ENCODE measurements at places on chromosomes 4 and X. TPM values are rescaled to one million over a fixed set of nuclear protein-coding genes. Genes with fewer than 3 reads are reported as not detected.

- no peak for DNase-seq
Measured at GRCh38 chr4:36213977-36214376, 30.3 kb downstream of the ARAP2 start.

DNA sequence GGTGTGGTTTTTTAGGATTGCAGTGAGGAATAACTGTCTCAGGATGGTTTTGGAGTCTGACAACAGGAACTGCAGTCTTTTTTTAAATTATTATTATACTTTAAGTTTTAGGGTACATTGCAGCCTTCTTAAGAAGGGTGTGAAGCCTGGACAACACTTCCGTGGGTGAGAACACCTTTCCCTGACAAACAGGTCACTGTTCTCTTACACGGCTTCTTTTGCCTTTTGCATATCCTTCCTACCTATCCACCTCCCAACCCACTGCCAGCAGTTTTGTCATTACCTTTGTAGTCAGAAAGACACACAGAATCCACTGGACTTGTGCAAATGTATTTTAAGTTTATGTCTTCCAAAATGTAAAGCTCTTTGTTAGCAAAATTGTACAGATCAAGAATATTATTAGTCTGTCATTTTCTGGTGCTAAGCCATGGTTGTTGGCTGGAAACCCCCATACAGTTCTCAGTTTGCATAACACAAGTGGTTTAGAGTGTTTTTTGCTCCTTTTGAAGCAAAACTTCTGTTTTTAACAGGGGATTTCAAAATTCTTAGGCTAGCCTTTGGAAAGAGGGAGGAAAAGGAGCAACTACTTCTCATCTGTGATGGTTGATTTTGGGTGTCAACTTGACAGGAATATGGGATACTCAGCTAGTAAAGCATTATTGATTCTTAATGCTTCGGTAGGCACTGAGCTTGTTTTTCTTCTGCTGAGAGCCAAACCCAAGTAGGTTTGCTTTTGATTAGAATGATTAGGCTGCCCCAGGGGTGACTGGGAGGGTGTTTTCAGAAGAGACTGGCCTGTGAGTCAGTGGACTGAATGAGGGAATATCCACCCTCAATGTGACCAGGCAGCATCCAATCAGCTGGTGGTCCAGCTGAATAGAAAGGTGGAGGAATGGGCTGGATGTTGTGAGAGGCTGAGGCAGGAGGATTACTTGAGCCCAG, 29.4 kb upstream of the KLHL2 start:
- no peak for DNase-seq

- no peak for DNase-seq
Measured at GRCh38 chr4:10783351-10783750, 98.8 kb upstream of the CLNK start.

The PRR32 gene
- 0.05 TPM for polyA plus RNA-seq

The HTR2C gene
- polyA plus RNA-seq: under 0.01 TPM

- no peak for DNase-seq
Measured at GRCh38 chrX:102113367-102113766, 12.1 kb upstream of the TCEAL2 start.

DNA sequence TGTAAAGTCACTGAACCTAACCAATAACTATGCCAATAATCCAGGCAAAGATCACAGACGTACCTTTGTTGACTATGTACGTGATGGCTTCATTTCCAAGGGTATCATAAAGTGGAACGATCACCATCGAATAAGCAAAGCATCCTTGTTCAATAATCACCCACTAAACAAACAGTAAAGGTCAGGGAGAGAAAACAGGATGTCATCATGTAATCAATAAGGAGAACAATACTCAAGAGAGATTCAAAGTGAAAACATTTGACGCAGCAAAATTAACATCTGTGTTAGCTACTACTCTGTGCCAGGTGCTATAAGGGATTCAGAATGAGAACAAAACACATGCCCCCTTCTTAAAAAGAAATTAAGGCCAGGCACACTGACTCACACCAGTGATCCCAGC, 42.9 kb upstream of the CENPU start:
- DNase-seq: no peak

The XG gene
- polyA plus RNA-seq: 1.3 TPM

DNA sequence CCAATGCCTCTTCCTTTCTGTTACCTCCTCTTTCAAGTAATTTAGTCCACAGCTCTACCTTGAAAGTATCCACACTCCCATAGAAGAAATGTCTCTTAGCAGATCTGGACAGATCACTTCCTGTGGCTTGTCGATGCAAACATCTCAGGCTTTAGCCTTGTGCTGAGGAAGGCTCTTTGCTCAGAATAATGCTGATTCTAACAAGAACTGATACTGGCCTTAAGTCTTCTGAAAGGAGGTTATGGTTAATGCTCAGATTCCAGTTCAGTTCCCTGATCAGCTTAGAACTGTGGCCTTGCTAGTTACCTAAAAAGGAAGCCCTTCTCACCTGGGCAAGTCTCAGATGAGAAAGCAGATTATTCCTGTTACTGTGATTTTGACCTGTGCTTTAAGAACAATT, 230.1 kb upstream of the FAT4 start:
- DNase-seq: no peak

The CYLC1 gene
- polyA plus RNA-seq: under 0.01 TPM

- DNase-seq: no peak
Measured at GRCh38 chr4:168978001-168978700, 31.9 kb downstream of the CBR4 start.

DNA sequence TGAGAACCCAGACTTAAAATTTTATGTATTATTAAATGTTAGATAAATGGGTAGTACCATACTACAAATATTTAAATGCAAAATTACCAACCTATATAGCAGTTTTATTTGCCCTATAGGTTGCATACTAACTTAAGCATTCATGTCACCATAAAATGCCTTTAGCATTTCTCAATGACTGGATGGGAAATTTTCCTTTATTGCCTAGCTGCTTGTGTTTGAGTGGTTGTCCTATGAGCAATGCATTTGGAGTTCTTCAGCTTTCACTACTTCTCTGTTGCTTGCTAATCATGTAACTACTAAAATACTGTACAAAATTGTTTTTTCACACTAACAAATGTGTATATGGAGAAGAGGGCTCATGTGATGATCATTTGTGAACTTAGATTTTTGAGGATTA, 44.2 kb upstream of the CEP135 start:
- DNase-seq: no peak

DNA sequence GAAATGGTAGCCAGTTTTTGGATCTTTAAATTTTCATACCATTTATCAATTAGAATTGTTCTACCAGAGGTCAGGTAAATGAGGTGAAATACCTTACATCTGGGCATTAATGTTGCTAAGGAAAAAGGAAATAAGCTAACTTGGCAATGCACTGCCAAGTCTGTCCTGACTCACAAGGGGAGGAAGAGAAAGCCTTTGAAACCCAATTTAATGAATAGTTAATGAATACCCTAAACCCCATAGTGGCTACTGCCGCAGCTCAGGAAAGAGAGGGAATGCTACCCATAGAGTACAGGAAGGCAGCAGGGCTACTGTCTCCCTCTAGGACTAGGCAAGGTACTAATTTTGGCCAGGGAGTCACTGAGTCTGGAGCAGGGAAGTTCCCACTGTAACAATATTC, 16.8 kb upstream of the DHX15 start:
- no peak for DNase-seq

GRCh38 chr4:2934077-2934812, 29.0 kb downstream of the NOP14 start:
- DNase-seq: no peak

GRCh38 chr4:126899331-126899801, 733.4 kb upstream of the INTU start:
- DNase-seq: no peak

GRCh38 chr4:87633243-87633642, 16.8 kb upstream of the DMP1 start:
- DNase-seq: no peak

DNA sequence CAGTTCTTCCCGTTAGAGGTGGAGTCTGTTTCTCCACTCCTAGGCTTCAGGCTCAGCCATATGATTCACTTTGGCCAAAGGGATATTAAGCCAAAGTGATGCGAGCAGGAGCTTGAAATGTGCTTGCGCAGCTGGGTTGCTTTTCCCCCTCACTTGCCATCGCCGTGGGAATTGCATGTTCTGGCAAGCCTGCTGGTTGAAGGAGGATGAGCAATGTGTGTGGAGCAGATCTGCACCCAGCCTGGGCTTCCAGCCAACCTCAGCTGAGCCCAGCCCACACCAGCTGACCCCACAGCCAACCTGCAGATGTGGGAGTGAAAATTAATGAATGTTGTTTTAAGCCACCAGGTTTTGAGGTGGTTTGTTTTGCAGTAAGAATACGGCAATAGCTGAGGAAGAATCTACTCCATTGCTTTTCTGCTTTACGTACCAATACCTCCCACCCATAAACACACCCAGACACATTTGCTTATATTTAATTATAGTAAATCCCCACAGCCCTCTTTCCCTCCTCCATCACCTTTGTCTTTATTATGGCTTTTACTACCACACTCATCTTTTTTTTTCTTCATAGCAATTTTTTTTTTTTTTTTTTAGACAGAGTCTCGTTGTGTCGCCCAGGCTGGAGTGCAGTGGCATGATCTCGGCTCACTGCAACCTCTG, 132.8 kb upstream of the FUNDC1 start:
- no peak for DNase-seq

The HS3ST1 gene
- polyA plus RNA-seq: 0.89 TPM

The ARX gene
- polyA plus RNA-seq: 0.09 TPM

- no peak for DNase-seq
Measured at GRCh38 chrX:87961471-87961870, 443.9 kb downstream of the KLHL4 start.

The MFAP3L gene
- polyA plus RNA-seq: 1.5 TPM

The CLNK gene
- polyA plus RNA-seq: 2.6 TPM

The SH2D1A gene
- 81.1 TPM for polyA plus RNA-seq

- peak; percentile 67 for DNase-seq
Measured at GRCh38 chr4:47933840-47934239, 19.5 kb upstream of the NFXL1 start.

Data from thymus (tissue), 14 donors.